ENCODE measurements at places on chromosomes 2 and 18.

DNA sequence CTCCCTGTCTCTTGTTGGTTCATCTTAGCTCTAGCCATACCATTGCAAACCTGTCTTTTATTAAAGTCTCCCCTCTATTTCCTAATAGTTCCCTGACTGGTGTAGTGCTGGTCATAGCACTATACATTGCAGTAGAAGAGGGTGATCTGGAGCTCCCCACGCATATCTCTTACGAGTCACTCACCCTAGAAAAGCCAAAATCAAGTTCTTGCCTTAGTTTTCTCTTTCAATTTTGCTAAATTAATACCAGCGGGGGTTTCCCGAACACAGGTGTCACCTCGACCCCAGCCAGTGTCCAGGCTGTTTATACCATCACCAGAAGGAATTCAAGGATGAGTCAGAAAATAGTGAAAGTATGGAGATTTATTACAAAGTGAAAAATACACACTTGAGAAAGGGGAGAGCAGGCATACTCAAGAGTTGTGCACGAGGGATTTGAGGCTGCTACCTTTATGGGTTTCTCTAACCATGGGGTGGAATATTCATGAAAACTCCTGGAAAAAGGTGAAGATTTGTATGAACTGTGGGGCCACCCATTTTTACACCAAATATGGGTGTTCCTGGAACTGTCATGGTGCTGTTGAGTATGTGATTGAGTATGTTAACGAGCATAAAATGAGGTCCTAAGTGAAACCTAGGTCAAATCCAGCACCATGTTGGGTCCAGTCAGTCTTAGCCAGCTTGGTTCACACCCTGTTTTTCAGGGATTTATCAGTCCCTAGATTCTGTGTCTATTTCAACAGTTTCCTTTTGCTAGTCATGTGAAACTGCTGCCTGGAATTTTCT is 20.2 kb downstream of the PROKR1 start:
- DNase-seq = no peak

GRCh38 chr2:145386973-145387372 is 867.1 kb upstream of the ZEB2 start:
- no peak for DNase-seq

DNA sequence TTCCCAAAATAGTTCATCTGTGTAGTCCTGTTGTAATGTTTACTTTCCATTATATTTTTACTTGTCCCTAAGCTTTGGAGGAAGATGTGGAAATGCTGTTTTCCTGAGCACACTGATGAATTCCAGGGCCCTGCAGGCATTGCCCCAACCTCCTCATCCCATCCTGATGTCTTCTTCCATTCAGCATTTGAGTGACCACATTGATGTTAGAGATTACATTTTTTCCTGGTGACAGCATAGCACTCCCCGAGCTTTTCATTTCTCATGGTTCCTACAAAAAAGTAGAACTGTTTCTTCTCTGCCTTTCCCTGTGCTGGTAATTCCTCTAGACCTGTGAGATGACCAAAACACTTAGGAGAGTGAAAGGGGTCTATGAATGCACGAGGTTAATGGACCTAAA is 4.8 kb downstream of the IL36A start:
- DNase-seq = no peak

DNA sequence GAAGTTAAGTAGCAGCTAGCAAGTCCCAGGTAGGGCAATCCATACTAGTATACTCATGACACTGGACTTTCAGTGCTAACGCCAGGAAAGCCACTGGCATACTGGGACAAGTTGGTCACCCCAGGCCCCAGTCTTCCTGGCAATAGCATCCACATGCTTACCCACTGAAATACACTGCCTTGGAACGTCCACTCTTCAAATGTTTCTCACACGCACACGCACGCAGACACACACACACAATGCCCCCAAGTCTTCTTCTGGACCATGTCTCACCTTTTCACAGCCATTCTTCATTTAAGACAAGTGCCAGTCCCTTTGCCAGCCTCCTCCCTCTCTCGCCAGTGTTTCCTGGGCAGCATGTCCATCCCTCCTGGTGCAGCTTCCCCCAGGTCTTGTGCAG is 8.7 kb upstream of the TEX261 start:
- DNase-seq = no peak
